H4 (cell line): ENCODE measurements at places on chromosomes 6 and 20.

DNA sequence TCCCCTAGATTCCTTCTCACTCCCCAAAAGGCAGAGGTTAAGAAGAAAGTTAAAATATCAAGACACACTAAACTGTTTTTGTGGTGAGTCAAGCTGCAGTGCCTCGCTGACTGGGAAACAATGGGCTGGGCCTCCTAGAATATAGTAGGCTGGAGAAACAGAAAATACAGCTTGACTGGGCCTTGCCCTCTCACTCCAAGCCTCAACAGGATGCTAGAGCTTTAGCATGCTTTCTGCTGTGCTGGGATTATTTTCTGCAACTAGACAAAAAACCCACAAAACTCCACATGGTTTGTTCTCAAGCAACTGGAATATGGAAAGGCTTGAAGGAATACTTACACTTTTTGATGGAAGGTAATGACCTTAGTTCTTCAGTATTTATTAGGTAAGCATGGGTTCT, 27.9 kb downstream of the FOXO3 start:
- DNase-seq: no peak

GRCh38 chr6:142883011-142883410, 62.0 kb downstream of the HIVEP2 start:
- no peak for DNase-seq

DNA sequence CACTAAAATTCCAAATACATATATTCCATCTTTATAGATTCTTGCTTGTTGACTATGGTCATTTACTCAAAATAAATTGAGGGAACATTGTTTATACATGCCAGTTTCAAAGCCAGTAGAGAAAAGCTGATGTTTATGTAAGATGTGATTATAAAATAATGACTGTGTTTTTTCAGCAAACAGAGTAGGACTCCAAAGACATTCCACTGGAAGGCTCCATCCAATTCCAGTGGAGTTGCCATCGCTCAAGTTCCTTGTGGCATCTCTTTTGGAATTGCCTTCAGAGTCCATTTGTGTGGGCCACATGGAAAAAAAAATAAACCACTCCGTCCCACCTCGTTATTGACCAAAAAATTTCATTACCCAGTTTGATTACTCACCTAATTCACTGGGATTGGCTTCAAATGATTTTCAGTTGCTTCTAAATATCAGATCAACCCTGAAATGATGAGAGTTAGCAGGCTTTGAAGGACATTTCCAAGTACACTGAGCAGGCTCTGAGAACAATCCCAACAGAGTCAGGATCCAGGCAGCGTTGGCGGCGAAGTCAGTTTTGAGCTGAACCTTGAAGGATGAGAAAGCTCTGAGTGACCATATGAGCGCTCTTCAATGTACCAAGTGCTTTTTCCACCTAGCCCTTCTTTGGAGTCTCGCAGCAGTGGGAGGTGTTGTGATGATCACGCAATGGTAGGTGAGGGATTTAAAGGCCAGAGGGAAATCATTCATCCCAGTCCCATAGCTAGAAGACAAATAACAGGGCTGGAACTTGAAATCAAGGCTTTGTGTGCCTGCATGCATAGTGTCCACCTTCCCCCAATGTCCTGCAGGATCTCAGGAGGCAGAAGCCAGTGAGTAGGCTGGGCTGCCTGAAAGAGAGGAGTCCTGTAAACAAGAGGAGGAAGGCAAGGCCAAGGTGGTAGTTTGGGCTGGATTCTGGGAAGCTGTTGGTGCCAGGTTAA, 281.7 kb downstream of the CDC5L start:
- peak; percentile 56 for DNase-seq

DNA sequence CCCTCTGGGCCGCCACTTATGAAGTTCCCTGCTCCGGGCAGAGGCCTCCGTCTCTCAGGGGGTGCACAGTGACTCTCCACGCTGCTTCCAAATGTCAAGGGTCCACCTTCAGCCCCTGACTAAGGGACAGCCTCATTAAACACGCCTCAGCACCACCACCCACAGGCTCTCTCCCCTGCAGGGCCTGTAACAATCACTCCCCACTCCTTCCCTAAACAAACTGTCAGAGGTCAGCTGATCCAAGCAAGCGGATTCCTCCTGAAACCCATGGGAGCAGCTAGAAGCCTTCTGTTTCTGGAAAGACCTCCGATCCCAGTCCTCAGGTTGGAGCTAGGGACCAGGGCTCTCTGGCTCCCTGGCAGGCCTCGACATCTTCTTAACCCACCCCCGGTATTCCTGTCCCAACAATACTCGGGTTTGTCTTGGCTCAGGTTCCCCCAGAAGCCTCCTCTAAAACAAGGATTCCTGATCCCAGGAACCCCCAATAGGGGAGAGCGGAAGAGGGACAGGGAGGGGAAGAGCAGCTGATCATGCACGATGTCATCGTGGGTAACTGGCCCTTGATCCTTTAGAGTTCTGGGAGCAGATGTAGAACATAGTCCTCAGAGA, 181.0 kb downstream of the ZNF217 start:
- no peak for DNase-seq

DNA sequence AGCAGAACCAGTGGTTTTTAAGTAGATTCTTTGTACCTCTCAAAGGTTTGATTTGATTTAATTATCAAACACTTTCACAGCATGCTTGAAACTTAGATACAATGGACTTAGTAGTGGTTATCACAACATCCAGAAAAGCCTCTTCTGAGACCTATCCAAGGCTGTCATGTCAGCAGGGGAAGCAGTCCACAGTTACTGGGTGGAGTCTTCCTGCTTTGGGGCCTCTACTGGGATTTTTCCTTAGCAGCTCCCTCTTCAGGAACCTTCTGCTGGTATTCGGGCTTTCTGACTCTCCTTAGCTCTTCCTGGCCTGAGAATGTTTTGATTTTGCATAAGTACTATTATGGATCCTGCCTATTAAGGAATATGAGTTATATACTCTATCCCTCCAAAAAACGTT, 36.0 kb downstream of the ARFGEF2 start:
- no peak for DNase-seq

DNA sequence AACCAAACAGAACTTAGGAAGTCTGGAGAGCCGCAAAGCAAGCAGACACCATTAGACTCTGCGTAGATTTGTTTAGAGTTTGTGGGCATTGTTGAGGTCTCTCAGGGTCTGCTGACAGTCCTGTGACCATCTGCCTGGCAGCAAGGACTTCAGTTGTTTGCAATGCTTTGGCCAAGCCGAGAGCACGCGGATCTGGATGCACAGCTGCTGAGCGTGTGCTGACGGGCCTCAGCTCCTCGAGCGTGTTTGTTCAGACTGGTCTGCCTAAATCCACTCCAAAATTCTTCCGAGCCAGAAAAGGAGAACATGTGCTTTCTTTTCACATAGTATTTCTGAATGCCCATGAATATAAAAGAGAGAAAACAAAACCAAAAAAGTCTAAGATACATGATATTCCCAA, 159.0 kb downstream of the ZNF217 start:
- no peak for DNase-seq

GRCh38 chr6:105113422-105113821, 66.4 kb downstream of the POPDC3 start:
- no peak for DNase-seq

DNA sequence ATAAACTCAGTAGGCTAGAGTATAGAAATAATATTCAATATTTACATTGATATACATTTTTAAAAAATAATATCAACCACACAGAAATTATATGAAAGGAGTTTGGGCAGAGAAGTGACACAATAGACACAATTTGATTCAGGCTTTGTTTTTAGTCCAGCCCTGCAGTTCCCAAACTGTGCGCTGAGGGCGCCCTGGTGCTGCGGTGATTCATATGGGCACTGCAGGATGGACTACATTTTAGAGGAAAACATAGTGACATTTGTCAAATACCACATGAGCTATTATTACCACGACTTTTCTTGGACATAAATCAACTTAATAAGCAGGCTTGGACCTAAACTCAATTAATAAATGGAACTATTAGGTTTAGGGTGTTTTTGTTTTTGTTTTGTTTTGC, 364.3 kb upstream of the ID4 start:
- peak; percentile 13 for DNase-seq

DNA sequence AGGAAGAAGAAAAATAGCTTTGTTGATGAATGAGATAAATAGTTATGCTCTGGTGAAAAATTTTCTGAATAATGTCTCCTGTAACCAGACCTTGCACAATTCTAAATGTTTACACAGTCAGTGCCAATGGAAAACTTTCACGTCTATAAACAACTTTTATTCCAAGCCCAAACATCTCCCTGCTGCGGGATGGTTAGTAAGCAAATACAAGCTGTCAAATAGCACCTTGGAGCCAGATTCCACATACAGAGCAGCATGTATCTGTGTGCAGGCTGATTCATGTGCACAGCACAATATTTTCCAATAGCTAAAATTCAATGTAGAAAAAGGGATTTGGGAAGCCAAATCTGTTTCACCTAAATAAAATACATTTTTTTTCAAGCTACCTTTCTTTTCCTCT, 813.3 kb downstream of the HACE1 start:
- DNase-seq: peak; percentile 36

DNA sequence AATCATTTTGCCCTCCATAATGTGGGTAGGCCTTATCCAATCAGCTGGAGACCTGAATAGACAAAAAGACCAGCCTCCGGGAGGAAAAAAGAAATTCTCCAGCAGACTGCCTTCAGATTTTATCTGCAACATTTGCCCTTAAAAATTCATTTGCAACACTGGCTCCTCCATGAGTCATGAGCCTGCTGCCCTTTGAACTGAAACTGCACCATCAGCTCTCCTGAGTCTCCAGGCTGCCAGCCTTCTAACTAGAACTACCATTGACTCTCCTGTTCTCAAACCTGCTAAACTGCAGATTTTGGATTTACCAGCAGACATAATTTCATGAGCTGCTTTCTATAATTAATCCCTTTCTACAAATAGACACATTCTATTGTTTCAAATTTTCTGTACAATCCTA, 223.9 kb upstream of the THEMIS start:
- DNase-seq: no peak

GRCh38 chr20:61331543-61331942, 79.5 kb downstream of the CDH4 start:
- DNase-seq: no peak

- DNase-seq: no peak
Observed at GRCh38 chr6:164048840-164049516, 634.5 kb downstream of the QKI start.

GRCh38 chr6:143806282-143807102, 36.6 kb upstream of the LTV1 start:
- peak; percentile 16 for DNase-seq

GRCh38 chr6:161257793-161258457, 15.9 kb downstream of the AGPAT4 start:
- DNase-seq: peak; percentile 92

GRCh38 chr6:158962371-158962770, 37.6 kb downstream of the RSPH3 start:
- DNase-seq: no peak

DNA sequence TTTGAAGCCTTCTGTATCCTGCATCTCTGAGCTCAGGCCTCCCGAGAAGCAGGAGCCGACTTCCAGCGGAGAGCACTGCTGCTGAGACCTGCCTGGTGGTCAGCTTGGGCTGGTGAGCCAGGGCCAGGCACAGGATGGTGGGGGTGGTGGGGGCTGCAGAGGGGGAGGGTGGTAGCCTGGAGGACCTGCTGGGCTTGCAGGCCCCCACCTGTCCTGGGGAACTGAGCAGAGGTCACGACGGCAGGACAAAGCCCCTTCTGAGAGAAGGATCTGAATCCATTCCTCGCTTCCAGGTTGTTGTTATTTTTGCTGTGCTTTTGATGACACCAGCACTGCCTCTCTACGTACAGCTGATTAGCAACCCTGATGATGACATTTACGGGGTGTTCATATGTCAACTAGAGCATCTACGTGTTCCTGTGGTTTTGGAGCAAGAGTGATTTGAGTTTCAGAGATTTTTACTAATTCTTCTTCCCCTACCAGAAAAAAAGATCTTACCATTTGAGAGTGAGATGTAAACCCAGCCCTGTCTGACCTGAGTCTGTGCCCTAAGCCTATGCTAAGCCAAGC, 35.7 kb upstream of the CD93 start:
- no peak for DNase-seq

DNA sequence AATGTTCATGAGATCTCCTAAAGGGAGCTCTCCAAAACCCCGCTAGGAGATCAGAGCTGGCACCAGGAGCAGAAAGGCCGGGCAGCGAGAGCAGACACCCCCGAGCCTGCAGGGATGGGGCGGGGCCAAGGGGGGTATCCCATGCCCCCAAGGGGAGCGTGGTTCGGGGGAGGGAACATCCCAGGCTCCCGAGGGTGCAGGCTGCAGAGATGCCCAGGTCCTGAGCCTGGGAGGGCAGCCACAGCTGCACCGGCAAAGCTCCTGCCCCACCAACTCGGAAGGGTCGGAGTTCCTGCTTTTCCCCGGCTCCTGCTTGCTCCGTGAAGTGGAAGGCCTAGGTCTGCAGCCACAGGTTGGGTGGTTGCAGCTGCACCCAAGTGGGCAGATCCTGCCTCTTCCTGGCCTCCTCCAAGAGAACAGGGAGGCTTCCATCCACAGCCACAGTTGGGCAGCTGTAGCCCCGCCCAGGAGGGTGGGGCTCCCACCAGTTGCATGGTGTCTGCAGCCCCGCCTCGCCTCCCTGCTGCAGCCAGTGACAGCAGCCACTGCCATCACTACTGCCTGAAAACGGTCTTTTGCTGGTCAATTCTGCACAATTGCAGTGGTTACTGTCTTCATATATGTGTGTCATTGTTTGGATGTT, 13.4 kb upstream of the GMNN start:
- no peak for DNase-seq

DNA sequence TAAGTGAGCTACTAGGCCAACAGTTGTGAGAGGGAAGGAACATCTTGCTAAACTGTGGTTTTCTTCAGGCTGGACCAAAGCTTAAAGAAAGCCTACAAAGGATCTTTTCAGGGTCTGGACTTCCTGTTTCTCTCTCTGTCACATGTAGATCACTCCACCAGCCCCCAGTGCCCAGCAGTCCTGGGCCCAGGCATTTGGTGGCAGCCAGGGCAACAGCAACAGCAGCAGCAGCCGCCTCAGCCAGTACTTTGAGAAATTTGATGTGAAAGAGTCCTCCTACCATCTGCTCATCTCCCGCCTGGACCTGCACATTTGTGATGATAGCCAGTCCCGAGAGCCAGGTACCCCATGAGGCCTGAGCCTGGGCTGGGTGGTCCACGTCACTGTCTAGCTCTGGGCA, 44.1 kb downstream of the BLTP3A start:
- DNase-seq: no peak

- DNase-seq: peak; percentile 47
Observed at GRCh38 chr20:20837574-20838021, 125.2 kb upstream of the RALGAPA2 start.

DNA sequence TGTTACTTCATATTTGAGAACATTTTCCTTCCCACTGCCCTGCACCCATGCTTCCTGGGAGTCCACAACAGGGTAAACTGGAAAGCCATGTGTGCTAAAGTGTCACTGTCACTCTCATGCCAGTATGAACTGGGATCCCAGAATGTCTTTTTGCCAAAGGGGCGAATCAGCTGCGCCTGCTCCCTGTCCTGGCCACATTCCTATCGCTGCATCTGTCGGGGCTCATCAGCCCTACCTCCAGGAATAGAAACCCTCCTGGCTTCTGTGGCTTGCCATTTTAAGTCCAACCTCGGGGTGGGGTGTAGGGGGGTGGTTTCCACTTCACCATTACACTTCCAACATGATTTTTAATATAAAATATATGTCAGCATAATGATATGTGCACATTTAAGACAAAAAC, 933 bp downstream of the KLHL31 start:
- no peak for DNase-seq
